Stimulated activated CD4-positive, alpha-beta T cell treated with anti-CD3 and anti-CD28 coated beads, Interleukin-15, amount 100 ng/mL, for 1 hour (primary cell): ENCODE measurements at places on chromosomes 1 and 21.

DNA sequence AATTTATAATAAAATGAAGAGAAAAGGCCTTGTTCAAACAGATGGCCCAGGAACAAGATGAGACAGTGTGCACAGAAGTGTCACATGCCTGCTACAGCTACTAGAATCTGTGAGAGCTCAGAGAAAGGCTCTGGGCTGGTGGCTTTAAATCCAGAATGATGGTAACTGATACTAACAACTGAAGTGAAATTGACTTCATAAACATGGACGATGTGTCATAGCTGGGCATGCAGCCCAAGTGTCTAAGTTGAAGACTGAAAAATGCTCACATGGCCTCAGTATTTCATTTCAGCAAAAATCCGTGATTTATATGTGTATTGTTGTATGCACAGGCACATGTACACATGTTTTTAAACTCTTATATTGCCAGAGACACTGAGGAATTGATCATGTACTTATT lies 208.3 kb upstream of the RUNX1 start:
- DNase-seq, result no peak

DNA sequence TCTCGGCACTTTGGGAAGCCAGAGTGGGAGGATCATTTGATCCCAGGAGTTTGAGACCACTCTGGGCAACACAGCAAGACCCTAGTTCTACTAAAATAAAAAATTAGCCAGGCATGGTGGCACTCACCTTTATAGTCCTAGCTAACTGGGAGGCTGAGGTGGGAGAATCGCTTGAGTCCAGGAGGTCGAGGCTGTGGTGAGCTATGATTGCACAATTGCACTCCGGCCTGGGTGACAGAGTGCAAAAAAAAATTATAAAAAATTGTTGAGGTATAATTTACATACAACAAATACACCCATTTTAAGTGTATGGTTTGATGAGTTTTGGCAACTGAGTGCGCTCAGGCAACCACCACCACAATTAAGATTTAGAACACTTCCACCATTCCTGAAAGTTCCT lies 108.5 kb upstream of the GADD45A start:
- no peak for DNase-seq

DNA sequence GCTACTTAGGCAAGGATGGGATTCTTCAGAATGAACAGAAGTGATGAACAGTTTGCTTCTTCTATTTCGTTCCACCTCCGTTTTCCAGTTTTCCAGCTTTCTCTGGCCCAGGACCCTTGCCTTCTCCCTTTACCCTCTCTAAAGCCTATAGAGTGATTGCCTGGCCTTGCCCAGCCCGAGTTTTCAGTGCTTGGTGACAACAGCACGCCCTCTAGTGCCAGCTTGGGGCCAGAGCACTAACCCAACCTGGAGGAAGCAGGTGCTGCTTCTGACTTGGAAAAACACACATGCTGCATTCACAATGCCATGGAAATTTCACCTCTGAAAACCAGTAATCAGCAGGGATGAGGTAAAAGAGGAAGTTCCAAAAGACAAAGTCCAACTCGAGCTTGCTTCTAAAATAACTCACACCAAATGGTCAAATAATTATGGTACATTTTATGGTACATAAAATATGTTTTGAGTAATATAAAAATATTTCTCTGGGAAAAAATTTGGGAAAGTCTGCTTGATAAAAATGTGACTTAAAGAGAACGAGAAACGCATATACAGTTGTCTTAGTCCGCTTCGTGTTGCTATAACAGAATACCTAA lies 26.1 kb downstream of the UBE2T start:
- peak; percentile 47 for DNase-seq

DNA sequence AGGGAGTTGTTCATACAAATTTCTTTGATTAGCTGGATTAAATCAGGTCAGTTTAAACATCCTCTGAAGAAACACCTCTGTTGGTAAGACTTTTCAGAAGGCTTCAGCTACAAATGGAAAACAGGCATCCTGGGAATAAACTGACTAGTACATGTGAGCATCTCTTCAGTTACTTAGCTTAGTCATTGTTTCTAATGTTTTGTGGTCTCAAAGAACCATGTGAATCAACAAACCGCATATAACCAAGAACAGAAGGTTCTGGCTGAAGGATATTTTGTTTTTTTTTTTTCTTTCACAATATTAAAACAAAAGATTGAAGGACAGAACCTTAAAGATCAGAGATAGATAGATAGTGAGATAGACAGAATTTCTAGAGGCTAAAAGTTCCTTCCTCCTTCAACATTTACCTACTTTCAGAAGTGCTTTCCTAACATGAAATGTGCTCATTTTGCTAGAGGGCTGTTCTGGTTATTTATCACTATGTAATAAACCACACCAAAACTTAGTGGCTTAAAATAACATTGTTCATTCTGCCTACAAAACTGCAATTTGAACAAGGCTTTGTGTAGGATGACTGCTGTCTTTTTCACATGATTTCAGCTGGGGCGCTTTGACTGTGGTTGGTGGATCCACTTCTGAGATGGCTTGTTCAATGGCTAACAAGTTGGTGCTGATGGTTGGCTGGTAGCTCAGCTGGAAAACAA lies 119.8 kb upstream of the PTGFR start:
- no peak for DNase-seq

GRCh38 chr1:215022741-215023141 lies 59.8 kb upstream of the KCNK2 start:
- no peak for DNase-seq

DNA sequence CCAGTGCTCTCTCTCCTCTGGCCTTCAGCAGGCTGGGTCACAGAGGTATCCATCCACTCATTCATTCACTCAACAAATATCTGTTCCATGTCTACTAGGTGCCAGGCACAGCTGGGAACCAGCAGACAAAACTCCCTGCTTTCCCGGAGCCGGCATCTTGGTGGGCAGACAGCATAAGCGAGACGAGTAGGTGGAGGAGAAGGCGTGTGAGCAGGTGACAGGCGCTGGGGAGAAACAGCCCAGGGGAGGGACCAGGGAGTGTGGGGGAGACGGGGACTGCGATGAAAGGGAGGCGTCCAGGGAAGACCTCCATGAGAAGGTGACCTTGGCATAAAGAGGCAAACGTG lies 11.0 kb upstream of the KCNAB2 start:
- DNase-seq, result no peak

DNA sequence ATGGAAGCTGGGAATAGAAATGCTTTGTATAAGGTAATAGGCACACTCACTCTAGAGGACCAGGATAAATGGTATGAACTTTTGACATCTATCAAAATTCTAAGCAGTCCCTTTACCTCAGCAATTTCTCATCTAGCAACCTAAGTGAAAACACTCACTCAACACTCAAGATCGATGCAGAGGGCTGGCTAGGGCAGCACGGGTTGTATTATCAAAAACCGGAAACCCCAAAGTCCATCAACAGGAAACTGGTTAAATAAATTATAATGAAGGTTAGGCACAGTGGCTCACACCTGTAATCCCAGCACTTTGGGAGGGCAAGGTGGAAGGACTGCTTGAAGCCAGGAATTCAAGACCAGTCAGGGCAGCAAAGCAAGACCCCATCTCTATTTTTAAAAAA lies 9.4 kb downstream of the USP48 start:
- no peak for DNase-seq

- DNase-seq, result no peak
These were observed 9.5 kb downstream of the CHIT1 start for GRCh38 chr1:203219934-203220333.

GRCh38 chr1:226132728-226133503 lies 53.6 kb downstream of the ACBD3 start:
- DNase-seq, result no peak

GRCh38 chr1:118983558-118984041 lies 4.5 kb downstream of the TBX15 start:
- no peak for DNase-seq

- no peak for DNase-seq
These were observed 285.0 kb upstream of the NFIA start for GRCh38 chr1:60797351-60797750.

DNA sequence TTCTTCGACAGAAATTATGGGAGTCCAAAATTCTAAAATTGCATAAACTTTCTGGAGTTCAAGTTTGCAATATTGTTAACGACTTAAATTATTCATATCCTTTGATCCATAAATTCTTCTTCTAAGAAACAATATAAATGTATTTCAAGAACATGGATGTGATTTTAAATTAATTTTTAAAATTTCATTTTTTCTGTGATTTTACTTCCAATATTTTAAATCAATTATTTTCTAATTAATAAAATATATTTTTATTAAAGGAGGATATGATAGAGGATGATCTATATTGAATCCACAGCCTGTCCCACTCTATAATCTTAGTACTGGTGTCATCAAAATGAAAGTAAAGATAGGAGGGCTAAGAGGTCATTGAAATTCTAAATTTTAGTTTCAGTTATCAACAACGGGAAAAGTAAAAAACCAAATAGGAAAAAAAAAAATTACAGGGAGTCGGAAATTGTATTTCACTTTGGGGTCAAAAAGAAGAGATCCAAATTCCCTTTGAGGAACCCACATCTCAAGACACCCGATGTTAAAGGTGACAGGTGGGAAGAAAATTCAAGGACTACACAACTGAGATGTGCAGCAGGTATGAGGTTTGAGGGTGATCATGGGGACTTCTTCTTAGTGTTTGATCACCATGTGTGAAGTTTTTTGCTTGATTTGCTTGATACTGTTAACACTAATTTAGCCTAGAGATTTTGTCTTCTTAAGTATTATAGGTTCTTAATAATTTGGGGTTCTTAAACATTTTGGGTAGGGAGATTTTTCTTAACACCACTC lies 154.8 kb upstream of the RGS18 start:
- DNase-seq, result no peak
